ENCODE measurements at places on chromosomes 5 and 9. TPM values are rescaled to one million over a fixed set of nuclear protein-coding genes. Genes with fewer than 3 reads are reported as not detected.
A peak's percentile ranks its signal among the peaks of the same experiment; 100 is the strongest.

The AHRR gene
- polyA plus RNA-seq = 2.8 TPM

- no peak for DNase-seq
These were observed 218.8 kb upstream of the NR4A3 start for GRCh38 chr9:99602854-99603253.

- no peak for DNase-seq
These were observed 50.0 kb upstream of the GLIS3 start for GRCh38 chr9:4349816-4350418.

DNA sequence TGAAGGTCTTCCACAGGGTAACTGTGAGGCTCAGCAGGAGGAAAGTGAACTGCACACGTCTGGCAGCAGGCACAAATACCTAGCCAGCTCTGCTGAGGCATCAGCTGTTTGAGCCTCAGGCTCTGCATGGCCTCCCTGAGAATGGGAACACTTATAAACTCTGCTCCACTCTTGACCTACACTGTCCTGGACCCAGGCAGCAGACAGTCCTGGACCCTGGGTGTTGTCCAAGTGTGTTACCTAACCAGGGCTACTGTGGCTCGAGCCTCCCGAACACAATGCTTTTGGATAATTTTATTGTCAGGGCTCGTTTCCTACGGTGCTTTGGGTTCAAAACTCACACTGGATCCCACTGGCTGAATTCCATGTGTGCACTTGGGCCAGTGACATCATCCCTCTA is 497.9 kb downstream of the SEMA5A start:
- no peak for DNase-seq

- peak; percentile 83 for DNase-seq
These were observed 1.1 kb upstream of the ZSWIM6 start for GRCh38 chr5:61330845-61331406.

GRCh38 chr9:129309906-129310305 is 131.8 kb upstream of the IER5L start:
- DNase-seq = no peak

- DNase-seq = no peak
These were observed 24.2 kb downstream of the STC2 start for GRCh38 chr5:173303878-173304590.

GRCh38 chr9:127505396-127506116 is 54.2 kb downstream of the LRSAM1 start:
- no peak for DNase-seq

- no peak for DNase-seq
These were observed 2.2 kb downstream of the IRX4 start for GRCh38 chr5:1880377-1881025.

DNA sequence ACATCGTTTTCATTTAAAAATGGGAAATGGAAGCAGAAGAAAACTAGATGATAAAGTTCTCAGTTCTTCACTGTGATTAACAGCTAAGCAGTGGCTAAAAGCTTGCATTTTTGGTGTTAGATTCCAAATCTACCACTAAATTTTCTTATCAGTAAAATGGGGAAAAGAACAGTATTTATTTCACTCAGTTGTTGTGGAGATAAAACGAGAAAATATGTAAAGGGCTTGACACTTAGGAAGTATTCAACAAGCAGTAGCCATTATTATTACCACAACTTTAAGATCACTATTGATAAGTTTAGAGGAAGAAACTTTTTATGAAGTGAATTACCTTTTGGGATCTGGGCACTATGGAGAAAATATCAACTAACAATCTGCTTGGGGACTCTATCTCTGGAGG is 4.5 kb downstream of the STOM start:
- no peak for DNase-seq

GRCh38 chr5:172473427-172473826 is 19.1 kb upstream of the SH3PXD2B start:
- no peak for DNase-seq

DNA sequence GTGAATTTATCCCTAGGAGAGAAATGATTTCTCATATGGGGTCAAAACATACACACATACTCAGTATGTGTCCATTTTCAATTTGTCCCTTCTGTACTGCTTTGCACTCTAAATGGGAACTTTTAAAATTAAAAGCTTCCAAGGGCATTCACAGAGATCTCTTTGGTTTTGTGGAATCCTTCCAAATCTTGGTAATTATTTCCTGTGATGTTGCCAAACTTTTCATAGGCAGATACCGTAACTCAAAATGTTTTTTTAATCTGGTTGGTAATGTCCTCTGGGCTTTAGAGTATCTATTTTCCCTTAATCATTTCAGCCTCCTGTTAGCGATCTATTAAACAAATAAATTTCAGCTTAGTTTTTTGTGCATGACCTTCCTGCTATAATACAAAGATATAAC is 282.4 kb downstream of the ARHGEF28 start:
- DNase-seq = peak; percentile 65

All from muscle of leg (tissue), 16 donors.